NCI-H2081 (cell line): ENCODE measurements at places on chromosomes 12 and 14.
A peak's percentile ranks its signal among the peaks of the same experiment; 100 is the strongest.

DNA sequence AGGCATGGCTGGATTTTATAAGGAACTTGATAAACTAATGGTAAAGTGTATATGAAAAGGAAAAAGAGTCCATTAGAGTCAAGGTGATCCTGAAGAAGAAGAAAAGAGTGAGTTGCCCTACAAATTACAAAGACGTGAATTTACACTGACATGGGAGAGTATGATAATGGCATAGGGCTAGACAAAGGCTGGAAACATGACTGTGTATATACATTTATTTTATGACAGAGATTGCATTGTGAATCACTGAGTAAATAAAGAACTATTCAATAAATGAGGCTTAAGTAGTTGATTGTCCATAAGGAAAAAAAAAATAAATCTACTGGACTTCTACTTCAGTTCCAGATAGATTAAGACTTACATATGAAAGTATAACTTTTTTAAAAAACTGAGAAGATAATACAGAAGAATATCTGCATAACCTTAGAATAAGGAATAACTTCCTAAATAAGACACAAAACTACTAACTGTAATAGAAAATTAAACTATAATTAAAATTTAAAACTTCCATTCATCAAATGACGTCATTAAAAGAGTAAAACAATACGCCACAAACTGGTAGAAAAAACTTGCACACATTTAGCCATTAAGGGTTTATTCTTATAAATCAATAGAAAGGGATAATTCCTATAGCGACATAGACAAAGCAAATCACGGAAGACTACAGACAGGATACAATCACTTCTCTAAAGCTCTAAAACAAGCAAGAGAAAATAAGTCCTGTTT is 278.5 kb downstream of the NOVA1 start:
- peak; percentile 32 for DNase-seq

DNA sequence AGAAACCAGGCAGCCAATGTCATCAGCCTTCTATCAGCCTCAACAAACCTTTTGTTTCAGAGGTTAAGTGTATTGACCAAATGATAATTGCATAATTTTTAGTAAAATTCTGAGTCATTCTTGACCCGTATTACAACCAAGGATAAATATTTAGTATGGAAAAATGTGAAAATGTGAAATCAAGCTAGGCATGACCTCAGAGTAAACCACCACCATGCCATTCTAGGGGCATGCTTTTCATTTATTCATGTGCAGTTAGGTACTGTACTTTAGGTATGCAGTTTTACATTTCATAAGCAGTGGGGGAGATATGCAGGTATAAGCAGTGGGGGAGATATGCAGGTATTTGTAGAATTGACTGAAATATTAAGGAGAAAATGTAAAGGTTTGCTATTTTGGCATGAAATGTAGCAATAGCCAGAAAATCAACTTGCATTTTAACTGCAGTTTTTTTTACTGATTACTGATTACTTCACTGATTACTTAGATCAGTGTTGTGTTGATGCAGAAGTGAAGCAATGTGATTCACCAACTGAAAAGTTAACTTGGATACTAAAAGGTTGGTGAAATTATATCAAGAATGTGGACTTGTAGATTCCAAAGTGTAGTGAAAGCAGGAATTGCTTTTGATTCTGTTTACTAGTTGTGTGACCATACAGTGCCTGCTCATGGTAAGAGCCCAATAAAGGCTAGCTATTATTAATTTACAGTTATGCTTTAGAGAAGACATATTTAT is 184.2 kb downstream of the ESR2 start:
- no peak for DNase-seq

DNA sequence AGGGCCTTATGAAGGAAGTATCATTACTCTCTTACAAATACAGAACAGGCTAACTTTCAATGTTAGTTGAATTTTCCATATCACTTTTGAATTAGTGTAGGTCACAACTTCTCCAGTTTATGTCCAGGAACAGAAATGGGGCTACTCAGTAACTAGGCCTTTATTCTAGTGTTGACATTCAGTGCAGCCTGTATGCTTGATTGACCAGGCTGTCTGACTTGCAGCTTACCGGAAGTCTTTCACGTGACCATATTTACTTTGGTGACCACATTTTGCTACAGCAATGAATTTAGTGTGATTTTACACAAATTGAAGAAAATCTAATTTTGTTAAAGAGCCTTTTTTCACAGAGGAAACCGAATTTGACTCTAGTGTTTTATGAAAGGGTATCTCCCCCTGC is 12.4 kb downstream of the MTERF2 start:
- DNase-seq: no peak

DNA sequence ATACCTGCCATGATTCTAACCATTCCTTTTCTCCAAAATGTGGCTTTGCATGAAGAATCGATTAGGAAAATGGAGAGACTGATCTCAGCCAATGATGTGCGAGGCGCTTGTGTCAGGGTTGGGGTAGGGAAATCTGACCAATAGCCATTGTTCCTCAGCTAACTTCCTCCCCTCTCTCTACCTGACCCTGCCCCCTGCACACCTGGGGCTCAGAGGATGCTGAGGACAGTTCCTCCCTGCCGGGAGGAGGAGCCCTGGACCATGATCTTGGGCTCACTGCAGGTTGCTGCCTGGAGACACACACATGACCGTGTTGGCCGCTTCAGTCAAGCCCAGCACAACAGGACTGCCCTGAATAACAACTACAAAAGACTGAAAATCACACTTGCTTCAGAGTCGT is 119.8 kb upstream of the SFSWAP start:
- DNase-seq: no peak

DNA sequence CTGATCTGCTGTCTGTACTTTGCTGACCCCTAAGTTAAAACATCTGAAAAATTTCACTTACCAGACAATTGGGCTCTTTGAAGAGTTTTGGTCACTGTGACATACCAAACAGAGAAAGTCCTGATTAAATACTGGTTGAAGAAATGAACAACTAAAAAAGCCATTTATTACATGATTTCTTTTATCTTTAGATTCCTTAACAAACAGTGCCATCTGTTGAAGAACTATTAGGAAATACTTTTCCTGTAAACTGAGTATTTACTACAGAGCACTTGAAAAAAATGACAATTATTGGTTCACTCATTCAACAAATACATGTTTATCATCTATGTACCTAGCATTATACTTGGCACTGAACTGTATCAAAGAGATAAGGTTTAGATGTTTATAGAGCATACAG is 6.5 kb upstream of the WASHC4 start:
- DNase-seq: no peak

- peak; percentile 14 for DNase-seq
These were observed 227.2 kb downstream of the DACT1 start for GRCh38 chr14:58864751-58865513.

- peak; percentile 76 for DNase-seq
These were observed 389.2 kb downstream of the EGLN3 start for GRCh38 chr14:33561488-33562175.

DNA sequence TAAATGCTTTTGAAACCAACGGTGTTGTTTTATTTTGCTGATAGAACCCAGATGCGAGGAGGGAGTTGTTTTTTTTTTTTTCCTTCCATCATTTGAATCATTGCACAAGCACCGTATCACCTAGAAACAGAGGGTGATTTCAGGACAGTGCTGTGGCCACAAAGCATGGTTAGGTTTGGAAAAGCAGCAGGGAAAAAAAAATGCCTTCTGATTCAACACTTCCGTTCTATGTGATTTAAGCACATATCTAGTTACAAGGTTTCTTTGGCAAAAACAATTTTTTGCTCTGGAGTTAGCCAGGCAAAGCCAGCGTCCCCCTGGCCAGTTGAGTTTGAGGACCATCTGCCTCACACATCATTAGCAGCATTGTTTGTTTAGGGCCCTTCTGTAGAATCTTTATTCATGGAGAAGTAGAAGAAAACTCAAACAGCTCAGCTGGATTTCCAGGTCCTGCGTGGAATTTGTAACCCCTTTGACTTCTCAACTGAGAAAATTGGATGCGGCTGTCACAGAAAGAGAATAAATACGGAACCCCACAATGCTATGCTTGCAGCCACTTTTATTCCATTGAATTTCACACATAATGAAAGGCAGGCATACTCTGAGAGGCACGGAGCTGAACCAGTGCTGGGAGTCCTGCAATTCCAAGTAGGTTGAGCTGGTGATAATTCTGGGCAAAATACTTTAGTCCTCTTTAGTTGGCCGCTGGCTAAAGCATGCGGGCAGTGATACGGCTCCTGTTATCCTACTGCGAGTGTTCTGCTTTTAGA is 17.0 kb upstream of the WNT5B start:
- no peak for DNase-seq

DNA sequence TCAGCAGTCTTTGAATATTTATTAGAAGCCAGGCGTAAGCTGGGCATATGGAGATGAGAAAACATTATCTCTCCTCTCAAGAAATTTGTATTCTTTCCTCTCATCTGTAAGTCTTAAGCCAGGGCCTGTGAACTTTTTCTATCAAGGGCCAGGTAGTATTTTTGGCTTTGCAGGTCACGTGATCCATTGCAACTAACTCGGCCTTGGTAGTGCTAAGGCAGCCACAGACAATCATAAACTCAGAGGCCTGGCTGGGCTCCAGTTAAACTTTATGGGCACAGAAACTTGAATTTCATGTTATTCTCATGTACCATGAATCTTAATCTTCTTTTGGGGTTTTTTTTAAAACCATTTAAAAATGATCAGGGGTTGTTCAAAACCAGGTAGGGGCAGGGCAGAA is 117.4 kb upstream of the PELI2 start:
- DNase-seq: no peak

DNA sequence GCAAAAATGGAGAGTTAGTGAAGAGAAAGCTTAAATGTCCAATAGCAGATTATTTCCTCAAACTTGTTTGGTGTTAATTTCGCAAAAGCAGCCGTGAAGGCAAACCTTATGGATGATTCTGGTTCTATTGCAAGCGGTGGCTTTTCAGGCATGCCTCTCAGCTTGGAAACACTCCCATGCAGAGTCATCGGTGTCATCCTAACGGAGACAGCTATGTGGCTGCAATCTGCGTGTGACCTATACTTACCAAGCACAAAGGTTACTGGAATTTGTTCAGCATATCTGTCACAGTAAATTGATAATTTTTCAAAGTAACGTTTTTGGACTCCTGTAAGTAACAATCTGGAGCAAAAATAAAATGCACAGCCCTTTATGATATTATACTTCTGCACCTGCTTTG is 5.0 kb downstream of the BEST3 start:
- no peak for DNase-seq

- peak; percentile 73 for DNase-seq
These were observed 19.2 kb downstream of the IL26 start for GRCh38 chr12:68206446-68206845.

- DNase-seq: no peak
These were observed 4.0 kb downstream of the MYL2 start for GRCh38 chr12:110916295-110916875.

- no peak for DNase-seq
These were observed 25.0 kb upstream of the HSPB8 start for GRCh38 chr12:119153477-119154434.

- DNase-seq: no peak
These were observed 8.8 kb downstream of the P2RX4 start for GRCh38 chr12:121218588-121219352.

DNA sequence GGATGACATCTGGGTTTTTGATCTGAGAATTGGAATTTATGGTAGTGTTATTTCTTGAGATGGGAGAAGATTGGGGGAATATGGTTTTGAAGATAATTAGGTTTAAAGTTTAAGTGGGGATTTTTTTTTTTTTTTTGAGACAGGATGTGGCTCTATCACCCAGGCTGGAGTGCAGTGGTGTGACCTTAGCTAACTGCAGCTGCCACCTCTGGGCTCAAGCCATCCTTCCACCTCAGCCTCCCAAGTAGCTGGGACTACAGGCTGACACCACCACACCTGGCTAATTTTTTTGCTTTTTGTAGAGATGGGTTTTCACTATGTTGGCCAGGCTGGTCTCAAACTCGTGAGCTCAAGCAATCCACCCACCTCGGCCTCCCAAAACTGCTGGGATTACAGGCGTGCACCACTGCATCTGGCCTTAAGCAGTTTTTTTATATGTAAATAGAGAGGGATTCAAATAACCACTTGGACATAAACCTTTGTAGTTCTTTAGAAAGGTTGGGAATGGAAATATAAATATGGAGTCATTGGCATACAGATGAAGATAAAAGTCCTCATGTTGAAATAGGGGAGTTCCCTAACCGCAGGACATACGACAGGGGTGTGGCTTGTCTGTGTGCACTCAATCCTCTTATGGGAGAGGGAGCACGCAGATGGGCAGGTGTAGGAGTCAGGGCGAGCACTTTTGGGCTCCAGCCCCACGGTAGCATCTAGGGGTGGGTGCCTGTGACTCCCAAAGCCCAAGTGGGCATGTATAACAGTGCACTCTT is 4.7 kb downstream of the LIN52 start:
- no peak for DNase-seq

DNA sequence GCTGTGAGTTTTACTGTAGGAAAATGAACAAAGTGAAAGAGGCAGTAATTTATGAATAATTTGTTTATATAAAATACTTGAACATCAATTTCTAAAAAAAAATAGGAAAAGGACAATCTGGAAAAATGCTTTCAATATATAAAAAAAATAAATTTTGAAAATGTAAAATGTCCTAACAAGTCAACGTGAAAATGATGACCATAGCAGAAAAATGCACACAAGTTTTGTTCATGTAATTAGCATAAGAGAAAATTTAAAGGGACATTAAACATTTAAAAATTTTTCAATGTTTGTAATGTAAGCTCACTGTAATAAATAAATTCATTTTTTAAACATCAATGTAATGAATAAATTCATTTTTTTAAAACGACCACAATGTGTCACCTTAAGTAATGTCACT is 214.8 kb upstream of the ATXN7L3B start:
- DNase-seq: no peak

GRCh38 chr14:80956102-80956501 is 681 bp downstream of the TSHR start:
- no peak for DNase-seq

- DNase-seq: no peak
These were observed 133.4 kb downstream of the DICER1 start for GRCh38 chr14:95023886-95024285.

- DNase-seq: no peak
These were observed 37.0 kb downstream of the BTG1 start for GRCh38 chr12:92108651-92109050.

DNA sequence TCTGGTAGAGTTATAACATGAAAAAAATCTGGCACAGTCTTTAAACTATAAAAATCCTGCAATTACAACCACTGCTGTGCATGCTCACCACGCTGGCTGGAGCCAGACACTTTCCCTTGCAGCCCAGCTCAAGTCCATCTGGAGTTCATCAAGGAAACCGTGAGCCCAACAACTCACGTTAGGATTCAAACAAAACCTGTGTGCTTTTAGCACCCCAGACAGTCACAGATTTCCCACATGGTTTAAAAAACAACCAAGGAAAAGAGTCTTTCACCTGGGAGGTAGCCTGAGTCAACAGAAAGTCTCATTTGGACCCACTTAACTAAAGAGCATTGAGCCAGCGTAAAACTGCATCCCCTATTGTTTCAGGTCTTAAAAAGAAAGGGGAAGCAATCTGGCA is 4.7 kb downstream of the LRIG3 start:
- peak; percentile 87 for DNase-seq

DNA sequence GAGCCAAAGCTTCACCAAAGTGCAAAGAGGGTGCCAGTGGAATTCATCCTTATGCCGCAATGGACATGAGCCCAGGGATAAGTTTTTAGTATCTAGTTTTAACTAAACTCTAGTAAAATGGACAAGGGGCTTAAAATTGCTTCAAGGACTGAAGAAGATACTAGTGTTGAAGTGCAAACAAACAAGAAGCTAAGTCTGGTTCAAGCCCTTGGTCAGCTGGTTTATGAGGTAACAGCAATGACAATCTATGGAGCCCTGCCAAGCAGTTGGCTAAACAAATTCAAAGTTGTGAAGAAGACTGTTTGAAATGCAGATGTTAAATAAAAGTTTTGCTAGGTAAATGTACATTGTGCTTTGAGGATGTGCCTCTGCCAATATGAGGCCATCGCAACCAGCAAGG is 209.4 kb downstream of the KTN1 start:
- no peak for DNase-seq
